Stimulated activated CD4-positive, alpha-beta T cell treated with anti-CD3 and anti-CD28 coated beads, Interleukin-1b, Interleukin-23, amount 100 ng/mL, for 1 hour (primary cell): ENCODE measurements at places on chromosomes 11 and 22.

DNA sequence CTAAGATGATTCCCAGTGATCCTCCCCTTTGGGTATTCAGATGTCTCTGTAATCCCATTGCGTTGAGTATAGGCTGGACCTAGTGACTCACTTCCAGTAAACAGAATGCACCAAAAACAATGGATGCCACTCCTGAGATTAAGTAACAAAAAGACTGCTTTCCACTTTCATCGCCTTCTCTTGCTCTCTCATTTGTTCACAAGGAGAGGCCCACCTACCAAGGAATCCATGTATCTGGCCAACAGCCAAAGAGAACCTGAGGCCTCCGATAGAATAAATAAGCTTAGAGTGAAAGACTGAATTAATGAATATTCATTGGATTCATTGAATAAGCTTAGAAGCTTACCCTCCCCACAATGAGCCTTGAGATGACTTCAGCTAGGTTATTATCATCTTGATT lies 454.6 kb downstream of the KCNA4 start:
- DNase-seq = no peak

- no peak for DNase-seq
Observed at GRCh38 chr22:39814899-39815298, 78.7 kb downstream of the ENTHD1 start.

DNA sequence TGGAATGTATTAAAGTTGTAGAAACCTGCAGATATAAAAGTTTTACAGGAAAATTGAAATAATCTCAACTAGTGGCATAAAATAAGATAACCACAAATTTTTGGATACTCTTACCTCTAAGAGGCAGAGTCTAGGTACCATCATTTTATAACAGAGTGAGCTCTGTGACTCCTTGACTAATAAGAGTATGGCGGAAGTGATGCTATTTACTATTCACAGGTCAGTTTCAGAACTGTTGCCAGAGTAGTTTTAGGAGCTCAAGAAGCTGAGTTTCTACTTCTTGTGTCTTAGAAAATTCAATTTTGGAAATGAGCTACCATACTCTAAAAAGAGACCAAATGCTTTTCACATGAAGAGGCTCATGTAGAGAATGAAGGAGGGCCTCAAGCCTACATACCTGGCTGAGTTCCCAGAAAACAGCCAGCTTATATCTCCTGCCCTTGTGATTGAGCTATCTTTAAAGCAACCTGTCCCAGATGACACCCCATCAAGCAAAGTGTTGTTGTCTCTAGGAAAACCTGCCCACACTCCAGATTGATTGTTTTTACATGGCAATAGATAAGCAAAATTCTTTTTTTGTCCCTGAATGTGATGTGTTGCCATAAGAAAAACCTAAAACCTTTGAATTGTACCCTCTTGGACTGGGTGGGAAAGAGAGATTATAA lies 712.8 kb upstream of the CNTN5 start:
- no peak for DNase-seq

DNA sequence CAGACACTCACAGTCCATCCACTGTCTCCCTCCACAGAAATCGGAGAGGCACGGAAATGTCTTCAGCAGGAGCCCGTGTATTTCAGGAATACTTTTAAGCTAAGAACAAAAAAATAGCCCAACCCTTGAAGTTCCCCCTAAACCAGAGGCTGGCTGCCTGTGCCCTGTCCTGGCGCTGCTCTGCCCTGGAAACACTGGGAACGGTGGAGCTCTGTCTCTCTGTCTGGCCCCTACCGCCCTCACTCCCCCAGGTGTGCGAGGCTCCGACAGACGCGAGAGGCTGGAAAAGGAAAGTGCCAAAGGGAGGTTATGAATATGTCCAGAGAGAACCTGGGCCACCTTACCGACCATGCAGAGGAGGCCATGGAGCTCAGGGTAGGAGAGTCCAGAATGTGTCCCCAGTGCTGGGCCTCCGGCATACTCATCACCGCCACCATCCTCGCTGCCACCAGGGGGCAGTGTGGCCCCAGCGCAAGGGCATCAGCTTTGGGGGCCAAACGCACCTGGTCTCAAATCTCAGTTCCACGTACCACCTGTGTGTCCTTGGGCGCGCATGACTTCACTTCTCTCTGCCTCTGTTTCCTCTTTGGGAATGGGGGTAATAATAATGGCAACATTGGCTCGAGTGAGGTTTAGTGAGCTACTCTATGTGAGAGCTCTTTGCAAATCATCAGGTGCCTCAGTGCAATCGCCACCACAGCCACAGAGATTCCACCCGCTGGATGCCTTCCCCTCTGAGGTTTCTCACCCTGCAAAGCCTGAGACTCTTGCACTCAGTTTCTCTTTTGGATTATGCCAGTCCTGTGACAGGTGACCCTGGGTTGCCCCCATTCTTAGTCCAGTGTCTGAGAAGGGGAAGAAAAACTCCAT lies 10.4 kb upstream of the SLCO2B1 start:
- peak; percentile 70 for DNase-seq

DNA sequence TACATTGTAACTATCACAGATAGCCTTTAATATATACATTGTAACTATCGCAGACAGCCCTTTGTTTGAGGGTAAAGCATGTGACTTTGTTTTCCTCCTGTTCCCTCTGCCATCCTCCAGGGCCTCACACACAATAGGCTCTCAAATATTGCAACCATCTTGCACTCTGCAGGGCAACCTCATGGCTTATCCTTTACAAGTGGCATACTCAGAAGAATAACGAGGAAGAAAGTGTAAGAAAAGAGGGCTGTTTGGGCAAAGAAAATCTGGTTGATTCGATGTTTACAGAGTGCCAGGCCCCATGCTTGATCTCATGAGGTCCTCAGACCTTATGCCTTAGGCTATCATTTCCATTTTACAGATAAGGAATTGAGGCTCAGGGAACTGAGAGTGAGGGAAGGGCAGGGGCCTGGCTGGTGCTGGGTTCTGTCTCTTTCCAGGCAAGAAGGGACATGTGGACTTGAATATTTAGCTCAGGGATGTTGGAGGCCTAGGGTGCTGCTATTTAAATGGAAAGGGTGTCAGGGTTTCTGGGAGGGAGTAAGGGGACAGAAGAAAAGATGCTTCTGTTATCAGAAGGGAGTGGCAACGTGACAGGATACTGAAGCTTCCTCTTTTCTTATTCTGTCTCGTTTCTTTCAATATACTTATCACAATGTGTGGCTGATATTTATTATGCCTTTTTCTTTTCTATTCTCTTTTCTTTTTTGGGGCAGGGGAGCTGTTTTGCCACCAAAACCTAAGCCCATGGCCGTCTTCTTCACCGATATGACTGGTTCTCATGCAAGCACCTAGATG lies 1.1 kb upstream of the SAMM50 start:
- DNase-seq = no peak

GRCh38 chr11:14905104-14906033 lies 13.3 kb upstream of the CYP2R1 start:
- peak; percentile 39 for DNase-seq
